ENCODE measurements at places on chromosomes 4 and X. TPM values are rescaled to one million over a fixed set of nuclear protein-coding genes. Genes with fewer than 3 reads are reported as not detected.

The TAF7L gene
- total RNA-seq, result 0.90 TPM

The KCNE5 gene
- total RNA-seq, result not detected

The FSTL5 gene
- total RNA-seq, result 6.3 TPM

The AFF2 gene
- 17.0 TPM for total RNA-seq

The HPGDS gene
- not detected for total RNA-seq

The TEX13B gene
- not detected for total RNA-seq

The FAT4 gene
- total RNA-seq, result 17.7 TPM

Measured in tibial nerve (tissue), 4 donors.